Hippocampal formation (tissue), 2 donors: ENCODE measurements at places on chromosomes 2 and 18.

GRCh38 chr2:214649440-214650205 lies 159.9 kb downstream of the BARD1 start:
- DNase-seq: no peak

DNA sequence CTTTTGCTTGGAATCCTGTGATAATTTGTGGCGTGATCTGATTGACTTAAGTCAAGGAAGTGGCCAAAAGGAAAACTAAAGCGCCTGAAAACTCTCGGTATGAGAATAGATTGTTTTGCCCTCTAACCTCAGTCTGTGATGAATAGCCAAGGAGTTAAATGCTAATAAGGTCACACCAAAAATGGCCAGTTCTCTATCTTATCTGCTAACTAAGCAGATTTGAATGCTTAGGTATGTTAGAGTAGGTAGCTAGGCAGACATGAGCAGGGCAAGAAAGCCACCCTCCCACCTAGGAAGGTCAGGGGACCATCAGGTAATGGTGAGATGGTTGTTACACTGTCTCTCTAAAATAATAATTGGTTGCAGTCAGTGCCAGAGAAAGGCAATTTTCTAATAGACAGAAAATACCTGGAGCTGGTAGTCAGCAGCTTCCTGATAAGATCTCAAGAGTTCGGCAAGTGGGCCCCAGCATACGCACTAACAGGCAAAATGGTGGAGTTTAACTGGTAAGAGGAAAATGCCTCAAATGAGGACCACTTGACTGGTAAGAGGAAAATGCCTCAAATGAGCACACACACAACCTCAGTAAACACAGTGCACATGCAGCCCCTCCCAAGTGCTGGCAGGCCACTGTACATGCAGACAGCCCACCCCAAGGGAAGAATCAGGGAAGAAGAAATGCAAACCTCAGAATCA lies 468.4 kb downstream of the MBD2 start:
- no peak for DNase-seq

GRCh38 chr2:167939514-167940345 lies 307.7 kb downstream of the STK39 start:
- no peak for DNase-seq

GRCh38 chr2:54212456-54212855 lies 43.6 kb downstream of the TSPYL6 start:
- no peak for DNase-seq

DNA sequence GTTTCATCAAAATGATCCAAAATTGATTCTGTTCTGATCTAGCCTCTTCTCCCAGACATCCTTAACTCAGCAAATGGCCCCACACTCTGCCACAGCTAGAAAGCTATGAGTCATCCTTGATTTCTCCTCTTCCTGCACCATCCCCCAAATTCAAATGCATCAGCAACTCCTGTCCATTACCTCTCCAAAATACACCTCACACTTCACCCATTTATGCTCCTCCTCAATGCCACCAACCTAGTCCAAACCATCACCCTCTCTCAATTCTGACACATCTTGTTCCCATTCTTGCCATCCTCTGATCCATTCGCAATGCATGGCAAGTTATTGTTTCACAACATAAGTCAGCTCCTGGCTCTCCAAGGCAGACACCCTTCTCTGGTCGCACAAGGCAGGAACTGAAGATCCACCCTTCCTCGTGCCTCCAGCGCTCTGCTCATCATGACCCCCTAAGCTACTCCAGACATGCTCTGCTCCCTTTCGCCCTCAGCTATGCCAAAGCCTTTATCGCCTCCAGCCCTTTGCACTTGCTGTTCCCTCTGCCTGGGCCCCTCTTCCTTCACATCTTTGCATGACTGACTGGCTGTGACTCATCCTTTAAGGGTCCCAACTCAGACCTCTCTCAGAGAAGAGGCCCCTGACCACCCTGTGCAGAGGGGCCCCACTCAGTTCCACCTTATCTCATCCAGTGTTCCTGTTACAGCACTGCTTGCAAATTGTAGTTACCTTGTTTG lies 83.6 kb downstream of the MREG start:
- DNase-seq: no peak

DNA sequence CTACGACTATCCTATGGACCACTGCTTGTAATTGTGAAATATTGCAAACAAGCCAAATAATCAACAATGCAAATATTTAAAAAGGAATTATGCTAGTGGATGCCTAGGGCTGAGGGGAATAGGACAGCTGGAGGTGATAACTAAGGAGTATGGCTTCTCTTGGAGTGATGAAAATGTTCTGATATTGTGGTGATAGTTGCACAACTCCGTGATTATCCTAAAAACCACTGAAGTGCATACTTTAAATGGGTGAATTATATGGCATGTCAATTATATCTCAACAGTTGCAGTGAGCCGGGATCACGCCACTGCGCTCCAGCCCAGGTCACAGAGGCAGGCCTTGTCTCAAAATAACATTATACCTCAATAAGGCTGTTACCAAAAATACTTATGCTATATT lies 125.1 kb upstream of the SH3BP4 start:
- no peak for DNase-seq

DNA sequence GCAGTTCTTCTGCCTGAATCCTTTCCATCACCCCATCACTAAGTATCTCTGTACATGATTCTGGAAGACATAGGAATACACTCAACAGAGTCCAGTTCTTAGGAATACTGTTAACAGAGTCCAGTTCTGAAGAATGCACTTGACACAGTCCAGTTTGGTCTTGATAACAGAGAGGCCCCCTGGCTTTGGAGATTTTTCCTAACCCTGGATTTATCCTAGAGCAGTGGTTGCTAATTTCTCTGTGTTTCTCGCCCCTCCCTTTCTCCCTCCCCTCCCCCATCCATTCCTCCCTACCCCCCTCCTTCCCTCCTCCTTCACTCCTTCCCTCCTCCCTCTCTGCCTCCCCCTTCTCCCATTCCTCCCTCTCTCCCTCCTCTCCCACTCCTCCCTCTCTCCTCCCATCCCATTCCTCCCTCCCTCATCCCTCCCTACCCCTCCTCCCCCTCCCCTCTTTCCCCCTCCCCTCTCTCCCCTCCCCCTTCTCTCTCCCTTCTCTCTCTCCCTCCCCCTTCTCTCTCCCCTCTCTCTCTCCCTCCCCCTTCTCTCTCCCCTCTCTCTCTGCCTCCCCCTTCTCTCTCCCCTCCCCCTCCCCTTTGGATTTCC lies 105.4 kb downstream of the RTN4 start:
- DNase-seq: no peak

DNA sequence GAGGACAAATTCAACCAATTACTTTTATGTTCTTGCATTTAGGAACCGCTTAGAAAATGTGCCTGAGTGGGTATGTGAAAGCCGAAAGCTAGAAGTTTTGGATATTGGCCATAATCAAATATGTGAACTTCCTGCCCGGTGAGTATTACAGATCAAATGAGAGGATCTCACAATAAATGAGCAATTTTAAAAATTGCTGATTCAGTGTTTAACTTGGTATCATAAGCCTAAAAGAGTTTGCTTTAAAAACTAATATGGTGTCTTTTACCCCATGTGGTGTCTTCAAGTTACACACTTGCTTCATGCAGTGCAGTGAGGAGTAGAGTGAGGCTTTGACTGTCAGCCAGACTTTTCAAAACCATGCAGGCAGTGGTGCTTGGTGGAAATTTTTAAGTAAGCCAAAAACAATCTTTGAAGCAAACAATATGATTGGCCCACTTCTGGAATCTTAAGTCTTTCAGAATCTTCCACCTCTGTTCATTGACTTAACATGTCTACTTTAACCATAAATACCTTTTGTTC lies 199.6 kb downstream of the PHLPP1 start:
- DNase-seq: no peak

DNA sequence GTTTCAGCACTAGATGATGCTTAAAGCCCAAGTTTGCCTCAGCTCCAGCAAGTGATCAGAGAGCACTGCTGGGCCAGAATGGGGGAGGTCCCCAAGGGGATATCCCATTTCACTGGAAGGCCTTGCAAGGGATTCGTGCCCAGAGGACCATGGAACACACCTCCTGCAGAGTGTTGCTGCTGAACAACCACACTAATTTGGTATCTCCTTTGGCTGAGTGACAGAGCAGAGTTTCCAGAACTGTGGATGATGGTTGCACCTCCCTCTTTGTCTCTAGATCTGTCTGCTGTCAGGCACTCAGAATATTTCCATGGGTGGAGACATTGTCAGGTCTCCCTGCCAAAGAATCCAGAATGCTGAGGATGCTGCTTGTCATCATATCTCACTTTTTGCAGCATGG lies 484.8 kb upstream of the NETO1 start:
- no peak for DNase-seq

- peak; percentile 94 for DNase-seq
Observed at GRCh38 chr2:70142590-70143313, 48.1 kb downstream of the C2orf42 start.

- no peak for DNase-seq
Observed at GRCh38 chr2:133581010-133581760, 12.9 kb upstream of the NCKAP5 start.

- no peak for DNase-seq
Observed at GRCh38 chr2:40209761-40210160, 242.1 kb downstream of the SLC8A1 start.

DNA sequence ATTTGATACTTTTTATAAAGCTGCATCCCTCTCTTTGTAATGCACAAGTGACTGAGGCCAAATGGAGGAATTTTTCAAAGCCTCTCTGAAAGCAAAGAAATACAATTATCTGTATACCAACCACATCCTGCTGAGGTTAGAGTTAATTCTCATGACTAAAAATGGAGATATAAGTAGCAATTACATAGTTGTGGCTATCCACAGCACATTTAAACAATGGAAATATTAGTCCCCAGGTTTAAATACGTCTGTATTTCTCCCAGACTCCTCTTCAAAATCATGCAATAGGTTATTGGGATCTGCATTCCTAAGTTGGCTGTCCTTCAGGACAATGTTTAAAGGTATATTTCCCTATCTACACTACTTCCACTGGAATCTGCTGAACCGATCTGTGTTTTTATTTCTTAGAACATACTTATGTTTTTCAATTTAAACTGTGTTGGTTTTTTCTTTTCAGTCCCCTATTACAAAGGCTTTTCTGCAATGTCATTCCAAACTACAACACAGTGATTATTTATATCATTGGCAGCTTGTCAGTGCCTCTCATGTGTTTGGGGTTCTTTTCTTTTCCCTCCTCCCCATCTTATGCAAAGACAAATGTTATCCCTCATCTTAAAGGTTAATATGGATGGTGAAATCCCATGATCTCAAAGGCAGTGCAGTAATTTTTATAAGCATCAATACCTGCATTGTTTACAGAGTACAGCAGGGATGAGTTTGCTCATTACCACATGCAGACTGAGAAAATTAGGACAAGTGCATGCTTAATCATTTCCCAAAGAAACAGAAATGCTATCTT lies 134.8 kb upstream of the FSHR start:
- DNase-seq: no peak
